ENCODE measurements at places on chromosomes 5 and 9.

GRCh38 chr9:19732441-19732951, 56.3 kb downstream of the SLC24A2 start:
- no peak for DNase-seq

DNA sequence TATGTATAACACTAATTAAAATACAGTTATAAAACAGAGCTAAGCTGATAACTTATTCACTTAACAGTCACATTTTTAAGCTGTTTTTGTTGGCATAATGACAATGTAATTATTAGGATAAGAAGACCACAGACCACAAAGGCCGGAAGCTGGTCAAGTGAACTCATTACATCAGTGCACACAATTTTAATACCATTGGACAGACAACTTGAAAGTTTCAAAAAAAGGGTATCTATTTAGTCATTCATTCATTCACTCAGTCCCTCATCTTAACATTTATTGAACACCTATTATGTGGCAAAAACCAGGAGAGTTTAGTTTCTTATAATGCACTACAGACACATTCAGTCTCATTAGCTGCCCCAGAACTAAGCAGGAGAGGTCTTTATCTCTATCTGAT, 11.6 kb downstream of the ERP44 start:
- DNase-seq = peak; percentile 38

GRCh38 chr9:108182950-108183381, 672.8 kb downstream of the ACTL7B start:
- peak; percentile 68 for DNase-seq

DNA sequence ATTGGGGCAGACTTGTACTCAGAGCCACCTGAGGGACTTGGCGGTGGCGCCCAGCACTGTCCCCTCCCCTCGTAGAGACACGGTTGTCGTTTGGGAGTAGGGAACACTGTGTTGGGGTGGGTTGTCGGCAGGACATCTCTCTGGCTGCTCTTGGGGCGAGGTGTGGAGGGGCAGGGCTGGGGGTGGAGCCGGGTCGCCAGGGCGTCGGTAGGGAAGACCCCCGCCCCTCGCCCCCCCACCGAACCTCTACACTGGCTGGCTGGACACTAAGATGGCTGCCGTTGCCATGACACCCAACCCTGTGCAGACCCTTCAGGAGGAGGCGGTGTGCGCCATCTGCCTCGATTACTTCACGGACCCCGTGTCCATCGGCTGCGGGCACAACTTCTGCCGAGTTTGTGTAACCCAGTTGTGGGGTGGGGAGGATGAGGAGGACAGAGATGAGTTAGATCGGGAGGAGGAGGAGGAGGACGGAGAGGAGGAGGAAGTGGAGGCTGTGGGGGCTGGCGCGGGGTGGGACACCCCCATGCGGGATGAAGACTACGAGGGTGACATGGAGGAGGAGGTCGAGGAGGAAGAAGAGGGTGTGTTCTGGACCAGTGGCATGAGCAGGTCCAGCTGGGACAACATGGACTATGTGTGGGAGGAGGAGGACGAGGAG, 778 bp downstream of the TRIM41 start:
- peak; percentile 41 for DNase-seq

DNA sequence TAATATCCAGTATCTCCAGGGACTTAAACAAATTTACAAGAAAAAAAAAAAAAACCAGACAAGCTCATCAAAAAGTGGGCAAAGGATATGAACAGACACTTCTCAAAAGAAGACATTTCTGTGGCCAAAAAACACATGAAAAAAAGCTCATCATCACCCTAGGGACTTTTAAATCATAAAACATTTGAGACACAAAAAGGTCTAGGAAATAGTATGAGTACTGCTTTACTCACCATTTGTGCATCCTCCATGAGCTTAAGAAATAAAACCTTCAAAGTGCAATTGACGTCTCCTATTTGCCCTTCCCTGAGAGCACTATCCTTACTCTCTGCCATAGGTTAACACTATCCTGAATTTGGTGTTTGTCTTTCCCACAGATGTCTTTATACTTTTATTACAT, 193.7 kb upstream of the NREP start:
- peak; percentile 92 for DNase-seq

DNA sequence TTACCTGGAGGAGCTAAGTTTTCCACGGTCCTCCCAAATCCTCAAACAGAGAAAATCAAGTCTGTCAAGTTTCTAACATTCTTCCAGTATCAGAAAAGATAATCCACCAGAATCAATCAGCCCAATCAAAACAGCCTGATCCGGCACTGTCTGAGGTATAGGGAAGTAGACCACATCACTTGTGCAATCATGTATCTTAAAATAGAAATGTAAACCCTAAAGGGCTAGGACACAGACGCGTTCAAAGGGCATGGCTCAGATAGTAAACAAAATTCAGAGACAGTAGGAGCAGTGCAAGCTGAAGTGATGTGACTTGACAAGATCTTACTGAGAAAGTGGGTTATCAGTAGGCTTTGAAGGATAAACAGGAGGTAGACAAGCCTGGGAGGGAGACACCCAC, 252.4 kb upstream of the DAPK1 start:
- DNase-seq = no peak

- DNase-seq = no peak
Observed at GRCh38 chr9:136773386-136774044, 9.2 kb upstream of the LCN15 start.

DNA sequence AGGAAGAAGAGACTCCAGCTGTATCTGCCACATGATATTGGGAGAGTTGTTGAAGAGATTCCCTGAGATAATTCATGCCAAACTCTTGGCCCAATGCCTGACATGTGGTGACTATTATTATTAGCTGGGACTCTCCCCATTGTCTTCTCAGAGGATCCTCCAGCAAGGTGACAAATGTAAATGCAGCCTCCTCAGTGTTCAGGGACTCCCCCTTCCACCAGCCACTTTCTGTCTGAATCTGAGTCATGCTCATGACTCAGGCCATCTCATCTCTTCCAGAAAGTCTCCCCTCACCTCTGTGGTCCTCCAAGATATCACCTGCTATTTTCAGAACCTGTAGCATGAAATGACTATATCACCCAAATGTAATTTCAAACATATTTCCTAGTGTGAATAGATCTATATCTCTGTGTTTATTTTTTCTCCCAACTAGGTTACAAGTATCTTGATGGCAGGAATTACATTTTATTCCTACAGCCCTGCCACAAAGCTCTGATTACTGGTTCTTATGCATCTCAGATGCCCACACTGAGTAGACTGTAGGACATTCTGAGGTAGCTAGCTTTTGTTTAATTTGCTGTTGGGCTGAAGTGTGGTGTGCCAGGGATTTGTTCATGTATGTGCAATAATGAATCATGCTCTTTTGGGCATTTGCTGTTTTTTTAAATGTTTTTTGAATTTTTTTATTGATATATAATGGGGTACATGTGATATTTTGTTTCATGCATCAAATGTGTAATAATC, 126.6 kb upstream of the IL12B start:
- peak; percentile 72 for DNase-seq

DNA sequence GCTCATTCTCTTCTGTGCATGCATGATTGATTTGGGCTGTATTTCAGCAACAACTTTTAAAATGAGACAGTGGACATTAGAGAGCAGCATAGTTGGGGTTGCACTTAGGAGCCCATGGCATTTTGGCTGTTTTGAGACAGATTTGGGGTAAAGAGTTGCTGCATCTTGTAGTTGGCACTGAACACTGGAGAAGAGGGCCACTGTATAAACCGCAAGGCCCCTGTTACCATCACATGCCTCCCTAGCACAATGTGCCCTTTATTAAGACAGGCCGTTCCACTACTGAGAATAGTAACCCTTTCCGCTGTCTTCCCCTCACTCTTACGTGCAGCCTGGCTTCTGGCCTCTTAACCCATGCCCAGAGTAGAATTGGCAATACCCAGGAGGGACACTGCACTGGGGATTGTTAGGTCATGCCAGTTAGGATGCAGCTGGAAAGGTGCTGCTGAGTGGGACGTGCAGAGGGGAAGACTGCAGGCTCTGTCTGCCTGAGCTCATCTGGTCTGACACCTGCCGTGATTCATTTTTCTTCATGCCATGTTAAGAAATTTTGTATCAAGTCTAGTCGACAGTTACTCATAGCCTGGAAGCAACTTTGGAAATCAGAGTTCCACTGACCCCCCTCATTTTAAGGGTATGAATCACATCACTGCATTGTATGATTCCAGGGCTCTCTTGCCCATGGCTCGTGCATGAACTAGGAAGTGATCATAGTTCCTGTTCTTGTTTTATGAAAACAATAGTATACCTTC, 146.9 kb upstream of the DMRT1 start:
- DNase-seq = peak; percentile 95

GRCh38 chr9:8542537-8542936, 743.0 kb upstream of the DMAC1 start:
- DNase-seq = no peak

- DNase-seq = no peak
Observed at GRCh38 chr5:36078430-36078829, 11.7 kb upstream of the UGT3A2 start.

- DNase-seq = no peak
Observed at GRCh38 chr9:137160716-137161557, 8.9 kb downstream of the LRRC26 start.

- DNase-seq = no peak
Observed at GRCh38 chr9:128820665-128821583, 2.6 kb downstream of the ENDOG start.

DNA sequence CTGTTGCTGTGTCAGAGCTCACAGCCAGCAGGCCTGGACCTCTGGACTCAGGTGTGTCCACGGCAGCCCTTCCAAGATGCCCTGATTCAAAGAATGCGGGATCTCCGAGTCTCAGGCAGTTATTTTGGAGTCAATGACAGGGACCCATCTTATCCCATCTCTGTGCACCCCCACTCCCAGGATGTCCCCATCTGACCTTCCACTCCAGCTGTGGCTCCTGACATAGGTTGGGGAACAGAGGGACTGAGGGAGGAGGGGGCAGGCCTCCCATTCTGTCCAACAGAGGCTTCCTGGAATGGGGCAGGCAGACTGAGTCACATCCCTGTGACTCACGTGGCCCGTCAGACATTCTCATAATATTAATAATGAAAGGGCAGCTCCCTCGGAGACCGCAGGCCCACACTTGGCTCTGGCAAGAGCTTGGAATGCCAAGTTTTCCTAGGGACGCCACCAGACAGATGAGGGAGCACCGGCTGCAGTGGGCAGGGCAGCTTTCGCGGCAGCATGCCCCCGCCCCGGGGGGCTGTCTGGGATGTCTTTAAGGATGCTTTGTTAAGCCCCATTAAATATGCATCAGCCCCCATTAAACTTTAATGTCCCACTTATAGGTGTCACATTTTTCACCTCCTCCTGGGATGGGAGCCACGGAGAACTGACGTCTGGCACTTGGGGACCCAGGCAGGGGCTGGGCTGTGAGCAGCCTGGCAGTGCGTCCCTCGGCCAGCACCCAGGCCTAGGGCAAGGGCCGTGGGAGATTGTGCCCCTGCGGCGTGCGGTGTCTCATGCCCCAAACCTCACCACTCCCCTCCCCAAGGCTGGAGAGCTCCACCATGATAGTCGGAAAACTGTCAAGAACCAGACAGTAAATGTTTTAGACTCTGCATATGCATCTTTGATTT, 23.6 kb upstream of the FIBCD1 start:
- peak; percentile 98 for DNase-seq

DNA sequence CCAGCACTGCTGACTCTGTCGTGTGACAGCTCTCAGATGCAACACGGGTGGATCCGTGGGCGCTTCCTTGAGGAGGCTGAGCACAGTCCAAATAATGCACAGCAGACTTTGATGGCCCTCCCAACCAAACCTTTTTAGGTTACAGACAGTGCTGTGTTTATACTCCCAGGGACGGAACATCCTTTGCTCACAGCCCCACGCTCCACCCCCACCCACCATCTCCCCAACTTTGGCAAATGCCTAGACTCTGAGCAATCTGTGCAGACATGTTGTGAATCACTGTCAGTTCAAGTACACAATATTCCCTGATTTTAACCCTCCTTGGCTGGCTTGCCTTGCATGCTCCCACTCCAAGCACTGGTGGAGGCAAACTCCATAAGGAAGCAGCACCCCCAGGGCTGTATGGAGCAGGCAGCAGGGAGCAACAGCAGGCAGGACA, 324.6 kb downstream of the MLLT3 start:
- peak; percentile 91 for DNase-seq

GRCh38 chr5:157342822-157343402, 77.0 kb downstream of the CYFIP2 start:
- peak; percentile 23 for DNase-seq

DNA sequence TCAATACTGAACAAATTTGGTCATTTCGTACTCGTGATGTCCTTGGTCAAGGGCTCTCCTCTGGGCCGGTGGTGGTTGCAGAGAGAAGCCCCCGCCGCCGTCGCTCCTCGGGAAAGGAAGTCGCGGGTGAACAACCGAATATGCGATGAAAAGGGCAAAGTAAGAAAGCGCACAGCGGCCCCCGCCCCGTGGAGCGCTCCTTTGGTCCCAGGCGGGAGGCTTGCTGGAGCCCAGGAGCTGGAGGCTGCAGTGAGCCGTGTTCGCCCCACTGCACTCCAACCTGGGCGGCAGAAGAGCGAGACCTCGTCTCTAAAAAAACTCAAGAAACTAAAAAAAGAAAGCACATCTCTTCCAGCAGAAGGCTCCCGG, 108.4 kb upstream of the LARP1 start:
- no peak for DNase-seq

DNA sequence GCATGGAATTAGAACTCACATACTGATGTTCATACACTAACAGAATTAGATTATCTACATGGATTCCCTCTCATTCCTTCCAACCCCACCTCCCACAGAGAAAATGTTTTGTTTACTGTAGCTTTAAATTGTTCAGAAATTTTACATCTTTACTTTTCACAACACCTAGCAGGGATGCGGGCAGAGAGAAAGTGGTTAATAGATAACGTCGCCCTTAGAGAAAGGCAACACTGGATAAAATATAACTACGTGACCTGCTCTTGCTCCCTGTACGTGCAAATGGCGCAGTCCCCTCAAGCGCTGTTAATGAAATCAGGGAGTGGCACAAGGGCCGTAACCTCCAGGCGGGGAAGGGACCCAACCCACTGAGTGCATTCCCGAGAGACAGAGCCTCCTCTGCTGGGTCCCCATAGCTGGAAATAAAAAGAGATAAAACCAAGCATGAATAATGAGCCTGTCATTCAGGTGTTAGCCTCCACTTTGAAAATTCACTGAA, 125.3 kb upstream of the DAPK1 start:
- DNase-seq = no peak

GRCh38 chr5:78016863-78017529, 240.9 kb upstream of the TBCA start:
- DNase-seq = no peak

Data from fibroblast of skin of right biceps (primary cell).